ENCODE measurements at places on chromosomes 12 and 14.

- DNase-seq, result no peak
Measured at GRCh38 chr14:96434040-96434439, 42.1 kb downstream of the AK7 start.

GRCh38 chr12:11749943-11750690 is 100.6 kb downstream of the ETV6 start:
- DNase-seq, result no peak

GRCh38 chr14:37034410-37035285 is 137.8 kb downstream of the SLC25A21 start:
- DNase-seq, result no peak

DNA sequence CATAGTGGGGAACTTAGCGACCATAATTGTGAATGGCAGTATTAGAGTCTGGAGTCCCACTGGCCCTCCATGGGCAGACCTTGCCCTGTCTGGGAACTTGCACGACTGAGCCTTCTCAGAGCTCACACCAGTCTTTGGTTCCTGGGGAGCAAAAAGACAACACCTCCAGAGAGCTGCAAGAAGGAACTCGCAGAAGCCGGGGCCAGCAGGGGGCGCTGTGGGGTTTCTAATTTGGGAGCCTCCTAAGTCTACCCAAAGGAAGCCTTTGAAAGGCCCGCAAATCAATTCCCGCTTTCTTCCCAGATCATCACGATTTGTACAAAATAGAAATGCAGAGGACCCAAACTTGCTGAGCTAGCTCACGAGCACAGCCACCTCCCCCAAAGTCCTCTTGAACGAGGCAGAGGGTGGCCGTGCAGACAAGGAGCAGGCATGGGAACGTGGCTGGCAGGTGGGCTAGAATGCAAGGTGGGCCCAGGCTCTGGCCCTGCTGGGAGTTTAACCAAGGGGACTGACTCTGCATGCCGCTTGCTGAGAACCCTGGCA is 46.3 kb upstream of the FBXO21 start:
- DNase-seq, result peak; percentile 93

DNA sequence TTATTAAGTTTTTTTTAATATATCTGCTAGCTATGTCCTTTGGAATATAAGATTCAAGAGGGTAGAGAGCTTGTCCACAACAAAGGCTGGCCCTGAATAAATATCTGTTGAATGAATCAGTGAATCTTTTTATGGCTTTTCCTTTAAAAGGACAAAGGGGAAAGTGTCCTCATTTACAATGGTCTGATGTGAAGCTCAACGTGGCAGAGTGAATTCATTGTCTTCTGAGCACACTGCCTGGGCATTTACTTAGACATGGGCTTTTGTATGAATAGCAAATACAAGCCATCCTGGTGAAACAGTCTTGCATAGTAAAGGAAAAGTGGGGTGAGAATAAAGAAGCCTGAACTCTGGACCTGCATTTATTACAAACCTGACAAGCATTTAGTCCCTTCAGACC is 201.2 kb downstream of the NELL2 start:
- no peak for DNase-seq

- DNase-seq, result no peak
Measured at GRCh38 chr12:109157986-109158385, 41.6 kb downstream of the ACACB start.

DNA sequence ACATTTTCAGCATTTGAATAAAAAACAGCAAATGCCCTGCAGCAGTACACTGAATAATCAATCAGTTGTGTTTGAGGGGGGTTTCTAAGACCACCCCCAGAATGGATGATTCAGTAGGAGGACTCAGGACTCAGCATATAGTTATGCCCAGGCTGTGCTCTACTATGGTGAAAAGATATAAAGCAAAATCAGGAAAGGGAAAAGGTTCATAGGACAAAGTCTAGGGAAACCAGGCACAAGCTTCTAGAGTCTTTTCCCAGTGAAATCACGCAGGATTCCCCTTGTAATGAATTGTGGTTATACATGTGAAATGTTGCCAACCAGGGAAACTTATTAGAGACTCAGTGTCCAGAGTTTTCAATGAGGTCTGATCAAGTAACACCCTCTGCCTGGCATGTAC is 25.0 kb upstream of the SLC17A8 start:
- no peak for DNase-seq

GRCh38 chr14:92352158-92352985 is 29.4 kb downstream of the SLC24A4 start:
- DNase-seq, result no peak

DNA sequence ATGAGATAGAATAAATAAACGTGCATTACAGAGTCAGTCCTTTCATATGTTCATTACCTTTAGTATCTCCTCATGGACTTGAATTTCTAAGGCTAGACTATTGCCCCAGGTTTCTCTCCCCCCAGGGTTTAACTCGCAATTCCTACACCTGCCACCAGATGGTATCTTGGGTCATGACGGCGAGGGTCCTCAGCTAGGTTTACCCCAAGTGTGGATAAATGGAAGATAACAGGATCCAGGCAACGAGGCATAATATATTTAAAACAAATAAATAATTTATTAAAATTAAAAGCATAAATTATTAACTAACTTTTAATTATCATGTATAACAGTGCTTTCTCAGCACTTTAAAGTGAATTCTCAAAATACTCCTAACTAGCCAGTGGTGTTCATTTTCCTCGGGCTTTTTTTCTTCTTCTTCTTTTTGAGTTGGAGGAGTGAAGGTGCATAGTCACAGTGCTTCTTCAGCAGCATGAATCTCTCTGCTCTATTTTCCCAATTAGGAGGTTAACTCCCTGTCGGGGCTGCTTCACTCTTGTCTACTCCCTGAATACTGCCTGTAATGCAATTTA is 243.5 kb upstream of the CAND1 start:
- DNase-seq, result peak; percentile 76

GRCh38 chr12:83145325-83145840 is 458.7 kb downstream of the TMTC2 start:
- no peak for DNase-seq

DNA sequence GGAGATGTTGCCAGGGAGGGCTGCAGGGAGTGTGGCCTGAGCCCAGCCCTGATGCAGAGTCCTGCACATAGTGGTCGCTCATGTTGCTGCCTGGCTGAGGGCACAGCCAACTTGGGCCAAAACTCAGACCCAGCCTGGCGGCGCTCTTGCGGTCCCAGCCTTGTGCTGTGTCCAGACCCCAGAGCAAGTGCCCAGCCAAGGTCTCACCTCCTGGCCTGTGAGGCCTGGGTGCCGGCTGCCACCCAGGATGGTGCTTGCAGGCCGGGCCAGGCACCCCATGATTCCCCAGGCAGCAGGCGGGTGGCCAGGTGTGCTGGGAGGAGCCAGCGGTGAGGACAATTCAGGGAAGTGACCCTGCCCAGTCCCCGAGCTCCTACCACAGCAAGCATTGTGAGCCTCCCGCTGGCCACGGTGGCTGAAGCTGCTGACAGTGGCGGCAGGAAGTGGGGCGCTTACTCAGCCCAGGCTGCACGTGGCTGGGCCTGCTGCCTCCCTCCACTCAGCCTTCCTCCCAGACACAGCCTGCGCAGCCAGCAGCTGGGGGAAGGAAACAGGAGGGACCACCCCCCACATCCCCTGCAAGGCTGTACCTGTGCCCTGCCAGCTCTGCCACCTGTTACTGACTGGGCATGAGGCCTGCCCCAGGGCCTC is 17.7 kb upstream of the PGF start:
- no peak for DNase-seq

DNA sequence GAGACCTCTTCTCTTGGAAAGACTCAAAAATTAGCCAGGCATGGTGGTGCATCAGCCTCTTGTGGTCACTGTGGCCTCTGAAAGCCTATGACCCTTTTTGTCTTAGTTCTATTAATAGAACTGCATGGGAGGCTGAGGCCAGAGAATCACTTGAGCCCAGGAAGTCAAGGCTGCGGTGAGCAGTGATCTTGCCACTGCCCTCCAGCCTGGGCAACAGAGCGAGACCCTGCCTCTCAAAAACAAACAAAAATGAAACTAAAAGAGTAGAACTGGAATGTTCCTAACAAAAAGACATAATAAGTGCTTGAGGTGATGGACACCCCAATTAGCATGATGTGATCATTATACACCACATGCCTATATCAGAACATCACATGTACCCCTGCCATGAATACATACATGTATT is 197.0 kb upstream of the EEA1 start:
- DNase-seq, result no peak

DNA sequence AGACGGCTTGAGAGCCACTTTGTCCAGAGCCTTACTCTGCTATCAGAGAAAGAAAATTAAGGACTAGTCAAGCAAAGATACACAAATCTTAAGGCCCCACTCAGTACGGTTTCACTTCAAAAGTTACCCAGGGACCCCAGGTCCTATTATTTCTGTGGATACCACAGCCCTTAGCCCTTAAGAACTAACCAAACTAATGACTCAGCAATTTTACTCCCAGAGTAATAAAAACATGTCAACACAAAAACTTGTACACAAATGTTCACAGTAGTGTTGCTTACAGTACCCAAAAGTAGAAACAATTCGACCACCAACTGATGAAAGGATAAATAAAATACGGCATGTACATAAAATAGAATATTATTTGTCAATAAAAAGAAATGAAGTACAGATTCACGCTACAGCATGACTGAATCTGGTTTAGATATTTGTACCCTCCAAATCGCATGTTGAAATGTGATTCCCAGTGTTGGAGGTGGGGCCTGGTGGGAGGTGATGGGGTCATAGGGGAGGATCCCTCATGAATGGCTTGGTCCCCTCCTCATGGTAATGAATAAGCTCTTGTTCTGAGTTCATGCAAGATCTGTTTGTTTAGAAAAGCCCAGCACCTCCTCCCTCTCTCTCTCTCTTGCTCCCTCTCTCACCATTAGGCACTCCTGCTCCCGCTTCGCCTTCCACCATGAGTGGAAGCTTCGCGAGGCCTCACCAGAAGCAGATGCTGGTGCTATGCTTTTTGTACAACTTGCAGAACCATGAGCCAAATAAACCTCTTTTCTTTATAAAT is 30.5 kb downstream of the AREL1 start:
- no peak for DNase-seq

DNA sequence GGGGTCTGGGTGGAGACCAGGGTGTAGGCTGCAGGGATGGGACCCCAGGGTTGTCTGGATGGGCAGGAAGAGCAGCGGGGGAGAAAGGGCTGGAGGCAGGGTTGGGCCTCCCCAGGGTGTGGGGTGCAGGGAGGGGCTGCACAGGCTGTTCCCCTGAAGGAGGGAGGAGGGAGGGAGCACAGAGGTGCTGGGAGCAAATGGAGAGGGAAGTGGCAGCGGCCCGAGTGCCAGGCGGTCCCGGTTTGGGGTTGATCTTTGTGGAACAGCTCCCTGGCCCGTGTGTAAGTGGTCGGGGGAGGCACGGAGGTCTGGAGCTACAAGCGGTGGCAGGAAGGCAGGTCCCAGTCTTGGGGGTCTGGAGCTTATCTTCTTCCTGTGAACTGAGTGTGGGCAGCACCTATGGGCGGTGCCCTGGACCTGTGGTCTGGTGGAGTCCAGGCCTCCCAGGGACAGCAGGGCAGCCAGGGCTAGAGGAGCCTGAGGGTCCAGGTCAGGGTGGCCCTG is 391.6 kb downstream of the TMEM121 start:
- DNase-seq, result no peak

DNA sequence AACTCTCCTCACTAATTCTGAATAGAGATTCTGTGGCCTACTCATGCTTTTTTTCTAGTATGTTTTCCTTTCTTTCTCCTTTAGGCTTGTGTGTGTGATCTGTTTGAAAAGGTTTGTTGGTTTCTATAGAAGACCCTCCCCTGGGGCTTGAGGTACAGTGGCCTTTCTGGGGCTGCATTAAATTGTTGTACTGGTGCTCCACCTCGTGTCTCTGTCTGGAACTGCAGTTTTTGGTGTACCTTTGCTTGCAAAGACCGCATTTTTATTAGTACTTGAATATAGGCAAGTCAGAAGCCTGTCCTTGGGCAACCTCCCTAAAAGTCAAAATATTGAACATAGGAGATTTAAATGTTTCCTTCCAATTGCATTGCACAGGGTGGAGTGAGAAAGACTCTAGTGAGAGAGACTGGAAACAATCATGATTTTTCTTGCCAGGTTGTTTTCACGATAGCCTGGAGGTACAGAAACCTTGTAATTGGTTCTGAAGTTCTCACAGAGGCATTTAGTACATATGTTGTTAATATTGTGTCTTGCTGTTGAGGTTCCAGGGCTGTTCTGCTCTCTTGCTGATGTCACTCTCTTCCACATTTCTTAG is 39.0 kb downstream of the SLCO1B1 start:
- peak; percentile 68 for DNase-seq

All from Calu3 (cell line).